ENCODE measurements at places on chromosomes 13 and 19.

- H3K36me3 ChIP-seq = no peaks in the 10 kb centered on the region
- no peak overlapping the region for H3K4me3 ChIP-seq
- DNase-seq = no peak
- H3K27ac ChIP-seq = no peak overlapping the region
- H3K27me3 ChIP-seq = no peaks in the 10 kb centered on the region
- H3K4me1 ChIP-seq = no peaks in the 10 kb centered on the region
Measured at GRCh38 chr19:11821474-11822109, 7.5 kb downstream of the ZNF440 start.

DNA sequence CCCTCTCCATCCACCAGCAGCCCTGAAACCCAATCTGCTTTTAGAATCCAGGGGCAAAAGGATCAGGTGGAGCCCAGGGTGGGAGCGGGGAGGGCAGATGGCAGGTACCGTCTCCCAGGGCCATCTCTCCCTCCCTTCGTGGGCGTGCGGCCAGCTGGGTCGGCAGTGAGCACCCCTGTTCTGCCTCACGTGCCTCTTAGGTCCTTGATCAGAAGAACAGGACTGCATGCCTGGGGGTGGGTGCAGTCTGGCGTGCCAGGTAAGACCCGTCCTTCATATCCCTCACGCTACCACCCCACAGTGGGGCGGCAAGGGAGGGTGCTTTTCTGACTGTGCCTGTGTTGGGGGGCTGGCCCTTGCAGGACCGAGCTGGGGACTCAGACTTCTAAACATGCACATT, 2.0 kb downstream of the SLC8A2 start:
- no peaks in the 10 kb centered on the region for H3K36me3 ChIP-seq
- no peak overlapping the region for H3K4me3 ChIP-seq
- no peak for DNase-seq
- H3K27ac ChIP-seq = no peak overlapping the region

GRCh38 chr13:43822969-43823368, 36.2 kb upstream of the ENOX1 start:
- no peaks in the 10 kb centered on the region for H3K4me1 ChIP-seq
- no peaks in the 10 kb centered on the region for H3K27me3 ChIP-seq
- H3K27ac ChIP-seq = no peak overlapping the region
- no peaks in the 10 kb centered on the region for H3K36me3 ChIP-seq

- H3K27me3 ChIP-seq = no peaks in the 10 kb centered on the region
- H3K4me1 ChIP-seq = peaks cover 10% of the 10 kb centered on the region
- no peak for DNase-seq
- H3K27ac ChIP-seq = peak overlapping the region; percentile 63
- peaks cover 30% of the 10 kb centered on the region for H3K36me3 ChIP-seq
Measured at GRCh38 chr19:9836021-9836420, 903 bp downstream of the PIN1 start.

- H3K4me1 ChIP-seq = no peaks in the 10 kb centered on the region
- no peak overlapping the region for H3K4me3 ChIP-seq
- no peak for DNase-seq
- peaks cover 18% of the 10 kb centered on the region for H3K27me3 ChIP-seq
- no peak overlapping the region for H3K27ac ChIP-seq
Measured at GRCh38 chr19:49071860-49072547, 495 bp downstream of the KCNA7 start.

DNA sequence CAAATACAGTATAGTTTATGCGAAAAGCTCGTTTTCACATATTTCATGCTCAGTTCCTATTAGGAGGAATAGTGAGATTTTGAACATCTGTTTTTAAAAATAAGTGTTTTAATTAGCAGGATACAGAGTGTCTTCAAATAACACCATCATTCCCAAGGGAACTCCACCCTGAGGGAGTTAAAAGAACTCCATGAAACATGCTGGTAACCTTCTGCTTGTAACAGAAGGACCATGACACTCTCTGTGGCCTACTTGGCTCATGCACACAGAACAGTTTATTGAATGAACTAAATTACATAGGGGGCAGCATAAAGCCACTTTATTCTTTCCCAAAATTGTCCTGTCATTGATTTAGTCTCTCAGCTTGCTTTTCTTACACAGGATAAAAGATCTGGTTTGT, 809.5 kb upstream of the SLITRK6 start:
- H3K36me3 ChIP-seq = no peaks in the 10 kb centered on the region
- no peak for DNase-seq
- no peaks in the 10 kb centered on the region for H3K4me1 ChIP-seq
- H3K4me3 ChIP-seq = no peak overlapping the region
- H3K27ac ChIP-seq = no peak overlapping the region

GRCh38 chr19:55101261-55101660, 16.2 kb downstream of the PPP1R12C start:
- H3K4me1 ChIP-seq = no peaks in the 10 kb centered on the region
- DNase-seq = no peak
- no peaks in the 10 kb centered on the region for H3K27me3 ChIP-seq
- H3K4me3 ChIP-seq = no peak overlapping the region
- H3K36me3 ChIP-seq = peaks cover 29% of the 10 kb centered on the region
- H3K27ac ChIP-seq = no peak overlapping the region

DNA sequence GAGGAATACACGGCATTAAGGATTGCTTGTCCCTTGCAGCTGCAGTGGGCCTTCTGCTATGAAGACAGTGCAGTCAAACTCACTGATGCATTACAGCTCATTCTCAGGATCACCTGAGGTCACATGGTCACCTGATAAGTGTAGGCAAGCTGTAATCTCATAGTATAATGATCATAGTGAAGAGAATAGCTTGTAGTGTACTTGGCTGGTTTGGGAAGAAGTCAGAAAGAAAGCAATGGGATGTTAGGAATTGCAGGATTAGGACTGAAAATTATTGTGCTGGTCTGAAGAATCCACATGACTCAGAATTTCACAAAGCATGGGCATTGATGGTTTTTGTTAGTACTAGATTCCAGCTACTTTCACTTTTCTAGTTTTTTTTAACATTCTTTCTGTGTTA, 76.7 kb downstream of the MBNL2 start:
- H3K4me3 ChIP-seq = no peak overlapping the region
- no peak overlapping the region for H3K27ac ChIP-seq
- no peaks in the 10 kb centered on the region for H3K27me3 ChIP-seq
- peaks cover 13% of the 10 kb centered on the region for H3K4me1 ChIP-seq
- no peak for DNase-seq

GRCh38 chr13:66296875-66297274, 933.3 kb downstream of the PCDH9 start:
- no peak overlapping the region for H3K4me3 ChIP-seq
- H3K27ac ChIP-seq = no peak overlapping the region
- no peaks in the 10 kb centered on the region for H3K4me1 ChIP-seq
- no peaks in the 10 kb centered on the region for H3K27me3 ChIP-seq
- no peak for DNase-seq

DNA sequence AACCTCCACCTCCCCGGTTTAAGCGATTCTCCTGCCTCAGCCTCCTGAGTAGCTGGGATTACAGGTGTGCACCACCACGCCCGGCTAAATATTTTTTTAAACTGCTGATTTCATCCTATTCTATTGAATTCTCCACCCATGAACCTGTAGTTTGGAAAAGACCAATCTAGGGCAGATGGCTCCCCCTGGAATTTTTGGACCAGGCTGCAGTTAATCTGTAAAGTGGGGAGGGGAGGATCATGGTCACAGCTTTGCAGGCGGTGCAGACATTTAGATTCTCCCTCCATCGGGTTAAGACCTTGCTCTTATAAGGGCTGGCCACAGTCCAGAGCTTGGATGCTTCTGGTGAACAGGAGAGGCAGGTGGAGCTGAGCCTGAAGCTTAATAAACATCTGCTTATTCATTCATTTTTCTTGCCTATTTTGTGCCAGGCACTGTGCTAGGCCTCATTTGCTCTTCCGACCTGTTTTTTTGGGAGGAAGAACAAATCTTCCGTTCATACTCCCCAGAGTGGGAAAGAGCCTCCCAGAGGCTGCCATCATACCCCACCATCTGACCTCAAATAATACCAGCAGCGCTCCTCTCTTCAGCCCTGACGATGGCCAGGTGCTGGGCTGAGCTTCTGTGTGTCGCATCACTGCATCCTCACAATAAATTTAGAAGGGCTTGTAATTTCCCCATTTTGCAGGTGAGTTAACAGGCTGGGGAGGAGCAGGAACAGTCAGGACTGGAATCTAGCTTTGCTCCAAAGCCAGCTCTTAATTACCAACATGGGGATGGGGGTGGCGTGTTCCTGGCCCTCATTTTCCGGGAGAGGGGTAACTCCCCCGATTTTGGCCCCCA, 902 bp upstream of the CCDC106 start:
- peak overlapping the region; percentile 57 for H3K27ac ChIP-seq
- DNase-seq = no peak
- no peaks in the 10 kb centered on the region for H3K27me3 ChIP-seq
- H3K4me3 ChIP-seq = peak overlapping the region; percentile 59
- H3K36me3 ChIP-seq = peaks cover 9% of the 10 kb centered on the region

GRCh38 chr19:13833330-13834243, 38.3 kb downstream of the ZSWIM4 start:
- H3K4me3 ChIP-seq = peak overlapping the region; percentile 32
- DNase-seq = peak; percentile 88
- H3K27me3 ChIP-seq = no peaks in the 10 kb centered on the region

GRCh38 chr13:53191091-53191490, 162.5 kb downstream of the OLFM4 start:
- H3K4me3 ChIP-seq = no peak overlapping the region
- H3K27me3 ChIP-seq = no peaks in the 10 kb centered on the region
- no peak overlapping the region for H3K27ac ChIP-seq
- no peak for DNase-seq
- no peaks in the 10 kb centered on the region for H3K36me3 ChIP-seq

DNA sequence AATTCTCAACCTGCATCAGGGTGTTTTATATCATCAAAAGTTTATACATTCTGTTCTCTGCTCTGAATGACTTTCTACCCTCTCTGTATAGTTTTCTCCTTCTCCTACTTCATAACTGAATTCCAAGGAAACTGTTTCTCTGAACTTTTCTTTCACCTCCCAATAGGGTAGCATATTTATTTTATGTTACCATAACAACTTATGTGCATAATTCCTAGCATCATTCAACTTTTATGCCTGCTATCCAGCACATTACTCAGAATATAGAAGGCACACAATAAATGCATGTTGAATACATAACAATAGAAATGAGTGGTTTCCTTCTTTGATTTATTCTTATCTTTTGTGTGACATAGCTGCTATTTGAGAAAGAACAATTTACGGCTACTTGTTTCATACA, 2385.0 kb downstream of the PCDH9 start:
- no peaks in the 10 kb centered on the region for H3K36me3 ChIP-seq
- H3K4me1 ChIP-seq = no peaks in the 10 kb centered on the region
- H3K4me3 ChIP-seq = no peak overlapping the region
- DNase-seq = no peak
- H3K27ac ChIP-seq = no peak overlapping the region
- no peaks in the 10 kb centered on the region for H3K27me3 ChIP-seq

- peaks cover 31% of the 10 kb centered on the region for H3K4me1 ChIP-seq
- H3K4me3 ChIP-seq = peak overlapping the region; percentile 96
- H3K27ac ChIP-seq = peak overlapping the region; percentile 85
- H3K36me3 ChIP-seq = peaks cover 8% of the 10 kb centered on the region
- H3K27me3 ChIP-seq = no peaks in the 10 kb centered on the region
Measured at GRCh38 chr19:3178973-3179738, 587 bp downstream of the S1PR4 start.

DNA sequence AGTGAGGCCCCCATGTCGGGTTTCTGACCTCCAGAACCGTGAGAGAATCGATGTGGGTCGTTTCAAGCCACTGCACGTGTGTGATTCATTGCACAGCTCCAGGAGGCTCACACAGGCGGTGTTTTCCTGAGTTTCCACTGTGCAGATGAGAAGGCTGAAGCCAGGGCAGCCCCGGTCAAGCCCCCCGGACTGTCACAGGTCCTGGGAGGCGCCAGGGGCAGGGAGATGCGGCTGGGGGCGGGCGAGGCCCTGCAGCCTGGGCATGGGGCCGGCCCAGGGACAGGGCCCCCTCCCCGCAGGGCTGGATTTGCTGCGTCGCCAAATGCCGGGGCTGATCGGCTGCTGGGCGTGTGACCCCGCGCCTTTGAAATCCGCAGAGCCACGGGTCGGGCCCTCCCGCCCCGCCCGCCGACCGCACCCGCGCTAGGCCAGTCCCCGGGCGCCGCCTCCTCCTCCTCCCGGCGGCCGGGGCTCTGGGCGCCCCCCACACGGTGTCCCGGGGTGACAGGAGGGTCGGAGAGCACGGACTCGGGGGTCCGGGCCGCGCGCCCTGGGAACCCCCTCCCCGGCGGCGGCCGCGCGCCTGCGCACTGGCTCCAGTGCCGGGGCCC, 9.9 kb upstream of the MKNK2 start:
- H3K4me1 ChIP-seq = peaks cover 57% of the 10 kb centered on the region
- H3K36me3 ChIP-seq = no peaks in the 10 kb centered on the region
- peak overlapping the region; percentile 96 for H3K27ac ChIP-seq

DNA sequence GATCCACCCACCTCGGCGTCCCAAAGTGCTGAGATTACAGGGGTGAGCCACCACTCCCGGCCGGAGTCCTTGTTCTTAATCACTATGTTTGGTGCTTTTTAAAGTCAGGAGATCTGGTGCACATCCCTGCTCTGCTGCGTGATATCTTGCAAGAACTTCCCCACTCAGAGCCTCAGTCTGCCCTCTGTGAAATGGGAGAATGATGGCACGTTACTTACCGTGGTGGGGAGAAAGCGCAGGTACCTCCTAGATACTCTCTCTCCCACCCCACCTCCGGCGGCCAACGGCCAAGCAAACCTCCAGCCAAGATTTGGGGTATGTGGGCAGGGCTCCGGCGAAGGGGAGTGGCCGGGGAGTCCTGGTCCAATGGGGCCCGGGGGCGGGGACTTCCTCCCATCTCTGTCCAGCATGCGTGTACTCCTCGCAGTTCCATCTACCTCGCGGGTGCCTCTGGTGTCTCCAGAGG, at the start of gene RYR1:
RYR1 (plus strand) TSS at position 424 of the 466 bp plus-strand sequence. CDS start 139 bp downstream, outside the sequence.
- H3K27ac ChIP-seq = no peak within 1 kb of the TSS
- no peak within 1 kb of the TSS for H3K4me3 ChIP-seq
- DNase-seq = no peak
- H3K36me3 ChIP-seq = no peaks in the 10 kb centered on the region
- peaks cover 3% of the 10 kb centered on the region for H3K4me1 ChIP-seq

DNA sequence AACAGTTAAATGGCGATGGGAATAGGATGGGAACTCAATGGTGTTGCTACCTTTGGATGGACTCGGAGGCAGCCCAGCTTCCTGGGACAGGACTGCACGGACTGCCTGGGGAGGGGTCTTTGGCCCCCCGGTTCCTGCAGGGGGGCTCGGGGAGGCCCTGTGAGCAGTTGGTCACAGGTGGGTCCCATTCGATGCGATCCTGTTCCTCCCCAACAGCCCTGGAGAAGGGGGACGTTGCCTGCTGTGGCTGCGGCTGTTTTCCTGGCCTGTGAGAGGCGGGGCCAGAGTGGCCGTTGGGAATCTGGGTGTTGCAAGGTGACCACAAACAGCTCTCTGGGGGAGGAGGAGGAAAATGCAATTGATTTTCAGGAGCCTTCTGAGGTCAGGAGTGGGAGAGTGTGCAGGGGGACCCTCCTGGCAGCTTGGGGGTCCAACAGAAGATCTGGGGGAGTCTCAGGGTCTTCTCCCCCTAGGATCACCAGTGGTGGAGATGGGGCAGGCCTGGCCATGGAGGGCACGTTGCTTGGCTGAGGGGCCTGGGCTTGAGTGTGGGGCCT, 1.9 kb upstream of the PLPPR3 start:
- no peak for DNase-seq
- peaks cover 15% of the 10 kb centered on the region for H3K27me3 ChIP-seq
- H3K36me3 ChIP-seq = no peaks in the 10 kb centered on the region
- no peak overlapping the region for H3K27ac ChIP-seq
- peaks cover 11% of the 10 kb centered on the region for H3K4me1 ChIP-seq
